ENCODE measurements at places on chromosomes 11 and 22.

DNA sequence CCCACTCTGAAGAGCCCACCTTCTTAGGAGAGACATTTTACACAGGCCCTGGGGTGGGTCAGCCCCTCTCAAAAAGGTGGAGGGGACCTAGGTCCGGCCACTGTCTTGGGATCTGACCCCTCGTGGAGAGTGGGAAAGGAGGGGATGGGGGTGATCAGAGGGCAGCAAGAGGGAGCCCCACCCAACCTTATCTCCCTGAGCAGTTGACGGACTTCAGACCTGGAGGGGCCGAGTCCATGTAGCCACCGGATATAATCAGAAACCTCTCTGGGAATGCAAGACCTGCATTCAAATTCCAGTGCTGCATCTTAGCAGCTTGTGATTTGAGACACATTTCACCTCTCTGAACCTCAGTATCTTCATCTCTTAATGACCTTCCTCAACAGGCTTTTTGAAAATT is 44.0 kb downstream of the TP53I11 start:
- DNase-seq, result no peak

GRCh38 chr11:100105982-100106358 is 581.1 kb upstream of the ARHGAP42 start:
- no peak for DNase-seq

DNA sequence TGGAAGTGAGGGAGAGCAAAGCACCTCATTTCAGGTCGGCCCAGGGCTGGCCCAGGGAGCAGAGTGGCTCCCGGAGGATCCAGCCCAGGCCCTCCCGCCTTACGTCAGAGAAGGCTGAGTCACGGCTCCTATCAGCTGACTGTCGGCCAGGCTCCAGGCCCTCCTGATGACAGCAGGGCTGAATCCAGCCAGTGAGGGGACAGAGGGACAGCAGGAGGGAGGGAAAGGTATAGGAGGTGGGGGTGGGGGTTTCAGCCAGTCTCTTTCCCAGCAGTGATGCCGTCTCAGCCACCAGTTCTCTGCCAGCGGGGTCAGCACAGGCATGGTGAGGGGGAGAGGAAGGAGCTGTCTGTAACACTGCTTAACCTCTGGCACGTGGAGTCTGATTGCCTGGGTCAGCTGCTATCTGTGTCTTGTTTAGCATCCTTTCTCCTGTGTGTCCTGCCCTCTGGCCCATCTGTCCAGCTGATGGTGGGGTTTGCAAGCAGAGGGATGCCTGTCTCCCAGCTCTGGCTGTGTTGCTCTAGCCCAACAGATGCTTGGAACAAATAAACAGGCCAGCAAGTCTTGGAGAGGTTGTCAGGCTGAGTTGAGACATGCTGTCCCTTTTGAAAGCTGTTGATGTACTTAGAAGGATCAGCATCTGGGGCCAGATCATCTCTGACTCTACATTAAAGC is 74.0 kb downstream of the ADAMTS15 start:
- DNase-seq, result peak; percentile 85

GRCh38 chr11:128961645-128962044 is 19.0 kb upstream of the TP53AIP1 start:
- DNase-seq, result no peak
